ENCODE measurements at places on chromosomes 2 and 18.

DNA sequence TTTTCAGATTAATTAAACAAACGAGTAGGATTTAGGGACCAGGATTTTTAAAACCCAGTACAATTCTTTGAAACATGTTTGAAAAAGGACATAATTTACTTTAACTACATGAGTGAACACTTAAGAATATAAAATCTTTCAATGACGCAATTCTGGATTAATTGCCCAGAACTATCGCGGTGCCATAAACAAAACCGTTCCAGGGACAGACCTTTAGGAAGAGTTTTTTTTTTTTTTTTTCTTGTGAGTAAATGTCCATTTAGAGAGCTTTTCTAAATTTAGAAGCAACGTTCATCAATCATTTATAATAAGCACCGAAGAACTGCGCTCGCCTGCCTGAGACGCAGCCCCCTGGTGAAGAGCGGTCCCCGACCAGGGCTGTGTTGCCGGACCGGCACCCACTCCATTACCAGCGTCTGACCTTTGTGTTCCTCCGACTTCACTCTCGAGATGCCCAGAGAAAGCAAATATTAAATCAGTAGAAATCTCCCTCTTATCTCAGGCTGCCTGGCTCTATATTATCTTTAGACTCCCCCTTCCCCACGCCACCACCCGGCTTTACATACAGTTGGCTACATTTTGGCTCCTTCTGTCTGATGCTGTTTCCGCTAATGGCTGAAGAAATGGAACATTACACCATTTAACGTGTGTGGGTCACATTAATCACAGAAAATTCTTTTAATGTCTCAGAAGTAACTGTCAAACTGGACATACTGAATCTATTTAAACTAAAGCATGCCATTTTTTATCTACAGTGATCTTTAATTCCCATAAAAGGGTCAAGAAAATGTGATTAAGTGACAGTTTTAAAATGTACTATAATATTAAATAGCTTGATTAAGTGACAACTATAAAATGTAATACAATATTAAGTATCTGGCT is 364.0 kb upstream of the MEIS1 start:
- no peak for DNase-seq

- no peak for DNase-seq
These were observed 189.1 kb upstream of the BCL2L11 start for GRCh38 chr2:110931648-110932047.

- no peak for DNase-seq
These were observed 85.6 kb upstream of the TAF1B start for GRCh38 chr2:9757501-9758264.

DNA sequence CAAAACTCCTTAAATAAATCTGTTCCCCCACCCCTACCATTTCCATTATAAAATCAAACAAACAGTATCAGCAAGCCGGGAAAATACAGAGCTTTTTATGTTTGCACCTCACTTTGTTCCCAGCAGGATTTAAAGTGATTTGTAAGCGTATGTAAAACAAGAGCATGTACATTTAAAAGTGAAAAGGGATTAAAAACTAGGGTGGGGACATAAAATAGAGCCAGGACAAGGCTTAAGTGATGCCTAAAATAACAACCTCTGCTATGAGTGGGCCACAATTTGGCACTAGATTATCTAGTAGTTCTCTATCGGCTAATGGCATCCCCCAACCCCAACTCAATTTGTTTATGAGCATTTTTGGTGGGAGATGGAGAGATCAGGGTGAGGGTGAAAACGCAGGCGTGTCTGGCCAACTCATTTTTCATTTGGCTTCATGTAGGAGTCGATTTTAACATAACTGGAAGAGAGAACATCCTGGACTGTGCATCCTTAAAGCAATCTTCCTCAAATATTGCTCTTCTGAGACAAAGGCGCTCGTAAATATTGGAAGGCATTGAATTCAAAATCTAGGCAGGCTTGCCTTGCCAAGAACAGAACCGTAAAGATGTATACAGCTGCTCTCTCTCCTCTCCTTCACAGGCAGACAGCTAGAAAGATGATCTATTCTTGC is 34.5 kb upstream of the TSPYL6 start:
- DNase-seq, result no peak

- DNase-seq, result no peak
These were observed 803 bp upstream of the FIGN start for GRCh38 chr2:163736433-163737189.

GRCh38 chr2:70523996-70524965 is 29.3 kb downstream of the TGFA start:
- peak; percentile 45 for DNase-seq

DNA sequence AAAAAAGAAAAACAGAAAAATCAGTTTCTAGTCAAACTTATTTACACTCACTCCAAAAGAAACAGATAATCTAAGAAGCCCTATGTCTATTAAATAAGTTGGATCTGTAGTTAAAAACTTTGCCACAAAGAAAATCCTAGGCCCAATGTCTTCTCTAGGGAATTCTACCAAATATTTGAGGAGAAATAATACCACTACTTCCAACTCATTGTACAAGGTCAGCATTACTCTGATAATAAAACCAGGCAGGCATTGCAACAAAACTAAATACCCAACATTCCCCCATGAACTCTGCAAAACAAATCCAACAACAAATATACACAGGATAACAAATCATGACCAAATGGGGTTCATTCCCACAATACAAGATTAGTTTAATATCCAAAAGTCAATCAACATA is 73.8 kb upstream of the ST8SIA5 start:
- DNase-seq, result no peak

GRCh38 chr2:7392076-7392787 is 475.0 kb downstream of the RNF144A start:
- no peak for DNase-seq

- peak; percentile 24 for DNase-seq
These were observed 38.2 kb downstream of the FHOD3 start for GRCh38 chr18:36335476-36336279.

DNA sequence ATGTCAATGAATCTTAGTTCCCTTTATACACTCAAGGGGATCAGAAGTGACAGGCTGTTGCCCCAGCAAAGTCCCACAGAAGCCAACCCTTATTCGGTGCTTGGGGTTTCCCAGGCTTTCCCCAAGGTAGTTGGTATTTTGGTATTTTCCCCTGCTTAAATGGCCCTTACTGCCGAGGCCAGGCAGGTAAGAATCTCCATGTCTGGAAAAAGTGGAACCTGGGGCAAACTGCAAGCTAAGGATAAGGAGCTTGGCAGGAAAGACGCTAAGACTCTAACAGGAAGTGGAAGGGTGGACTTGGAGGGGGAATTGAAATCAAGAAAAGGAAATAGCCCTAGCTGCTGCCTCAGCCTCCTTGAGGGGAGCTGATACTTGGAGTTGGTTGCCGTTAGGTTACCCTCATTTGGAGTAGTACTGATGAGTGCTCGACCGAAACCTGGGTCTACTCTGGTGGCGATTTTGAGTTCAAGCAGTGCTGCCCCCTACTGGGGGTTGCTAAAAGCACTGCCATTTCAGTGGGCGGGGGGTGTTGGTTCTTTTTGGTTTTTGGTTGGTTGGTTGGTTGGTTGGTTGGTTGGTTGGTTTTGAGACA is 3.3 kb upstream of the GPBAR1 start:
- DNase-seq, result no peak

GRCh38 chr2:6896930-6897759 is 19.6 kb downstream of the RSAD2 start:
- DNase-seq, result peak; percentile 14

DNA sequence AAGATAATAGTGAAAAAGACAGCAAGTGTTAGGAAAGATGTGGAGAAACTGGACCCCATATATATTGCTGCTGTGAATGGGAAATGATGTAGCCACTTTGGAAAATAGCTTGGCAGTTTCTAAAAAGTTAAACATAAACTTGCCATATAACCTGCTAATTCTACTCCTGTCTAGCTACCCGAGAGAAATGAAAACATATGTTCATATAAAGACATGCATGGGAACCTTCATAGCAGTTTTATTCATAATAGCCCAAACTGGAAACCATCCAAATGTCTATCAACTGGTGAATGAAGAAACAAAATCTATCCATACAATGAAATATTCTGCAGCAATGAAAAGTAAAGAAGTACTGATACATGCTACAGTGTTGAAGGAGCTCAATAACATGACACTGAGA is 50.4 kb upstream of the NABP1 start:
- DNase-seq, result no peak

- DNase-seq, result no peak
These were observed 142.9 kb upstream of the SH3BP4 start for GRCh38 chr2:234808907-234809306.

DNA sequence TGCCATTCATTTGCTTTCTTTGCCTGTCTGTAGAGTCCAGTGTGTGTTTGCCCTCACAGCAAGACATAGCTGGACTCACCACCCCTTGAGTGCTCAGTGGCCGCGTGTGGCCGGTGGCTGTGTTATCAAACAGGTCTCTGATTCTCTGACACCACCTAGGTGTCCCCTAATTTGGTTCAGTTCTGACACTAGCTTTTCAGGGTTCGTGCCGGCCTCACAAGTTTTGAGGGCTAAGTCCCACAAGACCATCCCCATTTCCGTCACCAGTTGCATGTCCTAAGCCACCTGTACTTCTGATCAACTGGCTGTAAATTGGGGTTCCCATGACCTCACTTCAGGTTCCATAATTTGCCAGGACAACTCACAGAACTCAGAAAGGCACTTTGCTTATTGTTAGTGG is 23.5 kb downstream of the NCK2 start:
- DNase-seq, result no peak

DNA sequence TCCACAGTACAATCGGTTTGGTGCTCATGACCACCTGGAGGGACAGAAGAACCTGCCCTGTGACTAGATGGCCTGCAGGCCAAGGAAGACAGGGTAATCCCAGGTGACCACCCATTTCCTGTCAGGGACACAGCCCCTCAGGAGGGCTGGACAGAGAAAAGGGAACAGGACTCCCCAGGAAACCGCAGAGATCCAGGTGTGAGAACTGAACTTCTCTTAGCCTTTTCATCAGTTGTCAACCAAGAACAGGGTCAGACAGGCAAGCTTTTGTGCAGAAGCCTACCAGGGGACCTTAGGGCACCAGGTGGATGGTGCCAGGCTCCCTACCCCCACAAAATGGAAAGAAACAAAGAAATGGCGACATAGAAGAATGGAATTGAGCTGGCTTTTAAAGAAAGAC is 132.3 kb downstream of the HDAC4 start:
- no peak for DNase-seq

DNA sequence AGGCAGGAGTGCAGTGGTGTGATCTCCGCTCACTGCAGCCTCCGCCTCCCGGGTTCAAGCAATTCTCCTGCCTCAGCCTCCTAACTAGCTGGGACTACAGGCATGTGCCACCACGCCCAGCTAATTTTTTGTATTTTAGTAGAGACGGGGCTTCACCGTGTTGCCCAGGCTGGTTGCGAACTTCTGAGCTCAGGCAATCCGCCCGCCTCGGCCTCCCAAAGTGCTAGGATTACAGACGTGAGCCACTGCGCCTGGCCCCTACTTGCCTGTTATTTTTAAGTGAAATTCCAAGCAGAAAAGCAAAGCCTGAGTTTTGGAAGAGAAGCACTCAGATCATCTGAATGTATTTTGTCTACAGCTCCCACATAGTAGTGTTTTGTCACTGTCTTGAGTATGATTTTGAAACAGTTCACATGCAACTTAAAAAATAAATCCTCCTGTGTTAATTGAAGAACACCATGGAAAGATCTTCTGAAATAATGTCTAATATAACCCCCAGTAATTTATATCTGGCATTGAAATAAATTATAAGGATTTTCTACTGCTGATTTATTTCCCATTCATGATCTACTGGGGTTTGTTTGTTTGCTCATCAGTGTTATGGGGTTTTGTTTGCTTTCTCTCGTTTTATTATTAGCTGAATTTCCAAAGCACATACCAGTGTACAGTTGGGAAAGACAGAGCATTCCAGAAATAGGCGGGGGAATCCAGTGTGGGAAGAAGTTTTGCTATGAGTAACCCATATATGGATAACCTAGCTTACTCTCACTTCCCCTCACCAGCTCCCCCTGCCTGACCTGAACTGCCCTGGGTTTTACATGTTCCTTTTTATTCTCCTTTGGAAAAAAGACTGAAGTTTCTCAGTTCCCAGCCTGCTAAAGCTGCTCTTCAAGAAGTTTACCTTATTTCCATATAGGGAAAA is 80.1 kb upstream of the MAP3K20 start:
- DNase-seq, result peak; percentile 83

DNA sequence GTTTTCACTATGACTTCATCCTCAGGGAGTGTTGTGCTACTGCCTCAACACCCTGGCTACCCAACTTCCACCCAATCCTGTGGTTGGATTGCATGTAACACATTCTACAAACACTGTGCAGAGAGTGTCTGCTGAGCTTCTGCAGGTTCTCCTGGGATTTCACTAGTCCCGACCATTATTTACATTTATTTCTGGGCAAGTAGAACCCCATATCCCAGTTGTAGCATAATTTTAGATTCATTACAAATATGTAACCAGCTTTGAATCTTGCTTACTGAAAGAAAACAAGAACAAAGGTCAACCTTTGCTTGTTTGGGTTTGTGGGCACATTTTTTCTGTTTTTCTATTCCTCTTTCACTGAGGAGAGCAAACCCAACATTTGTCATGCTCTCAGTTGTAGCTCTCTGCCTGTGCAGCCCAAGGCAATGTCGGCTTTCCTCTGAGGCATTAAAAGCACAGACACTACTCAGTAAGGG is 2036.1 kb upstream of the LRRTM1 start:
- no peak for DNase-seq

DNA sequence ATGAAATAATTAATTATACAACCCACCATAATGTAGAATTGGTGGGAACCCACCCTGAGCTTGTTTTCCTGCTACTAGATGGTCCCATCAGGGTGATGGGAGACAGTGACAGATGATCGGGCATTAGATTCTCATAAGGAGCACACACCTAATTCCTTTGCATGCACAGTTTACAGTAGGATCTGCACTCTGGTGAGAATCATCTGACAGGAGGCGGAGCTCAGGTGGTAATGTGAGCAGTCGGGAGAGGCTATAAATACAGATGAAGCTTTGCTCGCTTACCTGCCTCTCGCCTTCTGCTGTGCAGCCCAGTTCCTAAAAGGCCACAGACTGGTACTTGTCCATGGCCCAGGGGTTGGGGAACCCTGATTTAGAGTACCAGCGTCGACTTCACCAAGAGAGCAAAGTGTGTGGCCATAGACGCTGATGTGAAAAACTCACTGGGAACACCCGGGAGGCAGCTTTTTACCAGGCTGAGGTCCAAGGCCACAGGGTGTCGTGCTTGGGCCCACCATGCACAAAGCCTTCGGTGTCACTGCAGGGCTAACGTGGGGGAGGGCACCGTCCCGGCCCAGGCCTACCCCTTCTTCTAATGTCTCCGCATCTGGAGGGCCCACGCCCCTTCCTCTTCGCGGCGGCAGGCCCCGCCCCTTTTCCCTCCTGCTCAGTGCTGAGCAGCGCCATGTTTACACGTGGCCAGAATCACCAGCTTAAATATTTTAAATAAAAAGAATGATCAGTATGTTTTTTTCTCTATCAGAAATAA is 296.8 kb upstream of the HDAC4 start:
- DNase-seq, result no peak

GRCh38 chr2:3039188-3040065 is 338.2 kb downstream of the EIPR1 start:
- no peak for DNase-seq
